ENCODE measurements at places on chromosomes 5 and 9.
A peak's percentile ranks its signal among the peaks of the same experiment; 100 is the strongest.

GRCh38 chr5:121795511-121795910, 56.2 kb upstream of the FTMT start:
- no peak for DNase-seq

GRCh38 chr9:110143485-110143884, 64.5 kb downstream of the C9orf152 start:
- no peak for DNase-seq

GRCh38 chr5:99317136-99317535, 388.3 kb upstream of the CHD1 start:
- no peak for DNase-seq

DNA sequence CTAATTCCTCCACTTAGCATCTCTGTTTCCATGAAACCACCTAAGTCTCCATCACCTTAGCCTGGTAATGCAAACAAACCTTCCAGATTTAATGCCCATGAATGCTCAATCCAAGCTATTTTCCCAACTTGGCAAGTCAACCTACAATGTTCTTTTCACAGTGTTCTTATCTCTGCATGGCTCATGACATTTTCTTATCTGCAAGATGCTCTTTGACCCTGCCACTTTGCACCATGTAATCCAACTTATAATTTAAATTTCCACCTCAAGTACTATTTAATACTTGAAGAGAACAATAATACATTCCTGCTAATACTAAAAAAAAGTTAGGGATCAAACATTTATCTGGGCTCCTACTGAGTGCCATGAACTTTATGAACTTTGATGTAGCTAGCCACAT, 164.3 kb downstream of the TMEM232 start:
- DNase-seq = no peak

DNA sequence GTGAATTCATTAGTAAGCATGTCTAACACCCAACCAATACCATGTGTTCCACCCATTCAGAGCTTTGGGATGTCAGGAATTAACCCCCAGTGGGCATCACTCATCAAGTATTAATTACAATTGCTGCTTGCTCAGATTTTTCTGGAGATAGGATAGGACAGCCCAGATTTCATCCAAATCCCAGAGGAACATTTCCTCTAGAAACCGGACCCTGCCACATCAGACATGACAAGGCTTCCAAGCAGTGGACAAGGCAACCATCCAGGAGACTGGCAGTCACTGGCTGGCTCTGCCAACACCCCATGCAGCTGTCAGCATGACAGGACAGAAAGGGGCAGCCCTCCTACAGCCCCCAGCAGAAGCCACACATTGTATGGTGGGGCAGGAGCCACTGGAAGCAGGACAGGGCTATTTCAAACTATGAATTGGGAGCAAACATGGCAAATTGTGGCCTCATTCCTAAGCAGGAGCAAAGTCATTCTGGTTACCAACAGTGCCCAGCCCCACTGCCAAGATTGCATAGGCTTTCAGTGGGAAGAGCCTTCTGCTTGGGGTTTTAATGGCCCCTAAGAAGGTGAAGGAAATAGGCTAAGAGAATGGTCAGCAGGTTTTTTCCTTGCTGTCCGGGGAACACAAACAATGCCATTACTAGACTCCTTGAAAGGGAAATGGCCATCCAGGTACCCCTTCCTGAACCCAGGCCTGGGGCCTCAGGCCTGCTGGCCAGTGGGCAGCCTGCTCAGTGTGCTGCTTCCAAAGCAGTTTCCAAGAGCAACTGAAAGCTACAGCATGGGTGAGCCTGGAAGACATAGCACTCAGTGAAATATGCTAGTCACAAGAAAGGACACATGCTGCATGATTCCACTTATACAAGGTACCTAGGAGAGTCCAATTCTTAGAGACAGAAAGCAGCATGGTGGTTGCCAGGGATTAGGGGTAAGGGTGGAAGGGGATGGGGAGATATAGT, 294.7 kb upstream of the SLC30A5 start:
- no peak for DNase-seq

DNA sequence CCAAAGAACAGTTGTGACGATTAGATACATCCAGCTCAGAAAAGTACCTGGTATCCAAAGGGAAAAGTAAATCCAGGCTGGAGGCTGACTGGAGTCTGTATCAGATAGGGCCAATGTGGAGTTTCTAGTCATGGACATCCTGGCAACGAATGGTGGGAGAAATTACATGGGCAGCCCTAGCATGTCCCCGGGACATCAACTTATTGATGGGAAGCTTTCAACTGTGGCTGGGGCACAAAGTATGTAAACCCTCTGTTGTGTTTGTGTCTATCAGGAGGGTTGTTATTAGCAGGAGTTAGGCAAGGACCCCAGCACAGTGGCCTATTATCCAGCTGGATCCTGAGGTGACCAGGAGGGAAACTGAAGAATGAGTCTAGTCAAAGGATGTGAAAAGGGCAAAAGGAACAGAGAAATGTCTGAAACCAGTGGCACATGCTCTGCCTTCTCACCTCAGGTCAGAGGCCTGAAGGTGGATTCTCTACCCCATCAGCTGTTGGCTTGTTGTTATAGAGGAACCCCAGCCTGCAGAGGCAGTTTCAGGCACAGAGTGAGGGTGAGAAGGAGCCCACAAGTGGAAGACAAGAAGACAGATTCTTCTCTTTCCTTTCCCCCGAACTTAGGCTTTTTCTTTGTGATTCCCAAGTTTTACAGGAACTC, 19.9 kb downstream of the IFNW1 start:
- no peak for DNase-seq

GRCh38 chr5:8394965-8395364, 526.0 kb downstream of the MTRR start:
- no peak for DNase-seq

DNA sequence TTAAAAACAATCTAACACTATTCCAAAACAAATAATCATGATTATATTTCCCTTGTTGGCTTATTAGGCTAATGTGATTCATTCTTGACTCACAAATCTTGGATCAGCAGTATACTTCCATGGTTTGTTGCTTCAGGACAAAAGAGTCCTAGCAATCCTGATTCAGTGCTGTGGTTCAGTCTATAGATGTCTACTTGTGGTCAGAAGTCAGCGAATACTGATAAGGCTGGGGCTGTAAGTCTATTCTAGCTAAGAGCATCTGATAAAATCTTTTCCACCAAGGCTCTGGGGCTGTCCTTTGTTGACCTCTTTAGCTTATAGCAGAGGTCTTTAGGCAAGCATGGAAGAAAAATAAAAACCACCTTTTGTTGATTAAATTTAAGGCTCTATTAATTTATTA, 4.4 kb upstream of the SMIM3 start:
- DNase-seq = no peak

DNA sequence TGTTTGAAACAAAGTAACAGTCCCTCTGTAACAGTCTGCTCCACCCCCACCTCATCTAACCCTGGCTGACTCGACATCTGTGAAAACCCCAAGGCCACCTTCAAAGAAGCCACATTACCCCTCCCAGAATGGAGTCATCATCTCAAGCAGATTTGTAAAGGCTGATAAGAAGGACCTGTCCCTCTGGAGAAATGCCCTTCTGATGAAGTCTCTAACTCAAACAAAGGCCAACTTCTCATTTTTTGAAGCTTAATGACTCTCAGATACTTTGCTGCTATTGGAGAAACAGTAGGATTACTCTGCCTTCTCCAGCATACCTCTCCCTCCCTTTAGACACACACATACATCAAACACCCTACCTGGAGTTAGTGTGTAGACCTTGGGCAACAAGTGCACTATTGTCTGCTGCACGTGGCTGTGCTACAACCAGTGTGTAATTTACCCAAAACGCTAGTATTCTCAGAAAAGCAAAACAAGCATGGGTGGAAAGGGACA, 5.3 kb upstream of the SUSD1 start:
- peak; percentile 62 for DNase-seq

DNA sequence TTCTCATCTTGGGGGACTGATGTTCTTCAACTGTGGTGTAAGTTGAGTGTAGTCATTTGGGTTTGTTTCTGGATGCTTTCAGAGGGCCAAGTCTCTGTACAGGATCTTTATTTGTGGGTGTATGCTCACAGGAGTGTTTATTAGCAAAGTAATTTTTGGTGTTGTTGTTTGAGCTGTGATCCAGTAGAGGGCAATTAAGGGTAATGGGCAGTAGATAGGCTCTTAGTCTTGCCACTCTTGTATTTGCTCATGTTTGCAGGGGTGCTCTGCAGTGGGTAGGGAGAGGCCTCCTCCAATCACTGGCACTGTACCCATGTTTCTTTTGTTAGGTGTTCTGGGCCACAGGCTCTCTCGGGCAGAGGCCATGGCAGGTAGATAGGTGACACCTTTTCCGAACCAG, 45.9 kb upstream of the ITGA2 start:
- DNase-seq = no peak

- peak; percentile 52 for DNase-seq
These were observed 25.4 kb upstream of the ZSWIM6 start for GRCh38 chr5:61306531-61307131.

GRCh38 chr5:62702126-62702525, 123.5 kb downstream of the LRRC70 start:
- no peak for DNase-seq

DNA sequence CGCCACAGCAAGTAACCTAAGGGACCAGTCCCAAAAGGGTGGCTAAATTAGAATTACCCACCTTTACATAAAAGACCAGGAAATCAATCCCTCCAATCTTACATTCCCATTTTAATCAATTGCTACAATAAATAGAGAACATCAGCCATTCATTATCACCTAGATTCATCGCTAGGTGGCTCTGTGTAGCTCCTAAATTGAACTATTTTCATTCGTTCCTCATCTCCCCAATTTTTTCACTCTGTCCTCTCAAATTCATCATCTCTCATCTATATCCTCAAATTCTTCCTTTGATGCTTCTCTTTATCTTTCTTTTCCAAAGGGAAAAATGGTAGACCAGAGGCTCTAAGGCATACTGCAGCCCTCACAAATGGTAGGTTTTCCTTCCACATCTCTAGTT, 108.2 kb upstream of the TNC start:
- DNase-seq = no peak

- DNase-seq = no peak
These were observed 85.2 kb downstream of the KIAA1958 start for GRCh38 chr9:112571624-112572355.

GRCh38 chr9:95769473-95769872, 106.0 kb upstream of the ERCC6L2 start:
- DNase-seq = no peak

GRCh38 chr9:116345817-116346216, 192.2 kb downstream of the PAPPA start:
- DNase-seq = no peak

- no peak for DNase-seq
These were observed 58.1 kb upstream of the SLC30A5 start for GRCh38 chr5:69035665-69036064.

DNA sequence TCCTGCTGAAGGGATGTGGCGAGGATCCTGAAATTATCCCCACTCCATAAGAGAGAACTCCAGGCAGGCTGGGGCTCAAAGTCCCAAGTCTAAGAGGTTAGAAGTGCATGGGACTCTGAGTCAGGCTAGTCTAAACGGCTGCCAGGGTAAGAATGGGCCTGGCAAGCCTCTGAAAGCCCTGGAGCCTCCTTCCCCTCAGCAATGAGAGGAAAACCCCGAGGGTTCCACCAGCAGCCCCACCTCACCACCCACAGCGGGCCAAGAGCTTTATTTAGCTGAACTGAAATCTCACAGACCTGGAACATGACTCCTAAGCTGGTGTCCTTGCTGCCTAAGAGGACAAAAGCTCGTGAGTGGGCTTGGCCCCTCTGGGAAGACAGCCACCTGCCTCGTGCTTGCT, 135.5 kb downstream of the SEC61B start:
- DNase-seq = no peak

- peak; percentile 80 for DNase-seq
These were observed 53.0 kb downstream of the CDC14B start for GRCh38 chr9:96566498-96567202.

DNA sequence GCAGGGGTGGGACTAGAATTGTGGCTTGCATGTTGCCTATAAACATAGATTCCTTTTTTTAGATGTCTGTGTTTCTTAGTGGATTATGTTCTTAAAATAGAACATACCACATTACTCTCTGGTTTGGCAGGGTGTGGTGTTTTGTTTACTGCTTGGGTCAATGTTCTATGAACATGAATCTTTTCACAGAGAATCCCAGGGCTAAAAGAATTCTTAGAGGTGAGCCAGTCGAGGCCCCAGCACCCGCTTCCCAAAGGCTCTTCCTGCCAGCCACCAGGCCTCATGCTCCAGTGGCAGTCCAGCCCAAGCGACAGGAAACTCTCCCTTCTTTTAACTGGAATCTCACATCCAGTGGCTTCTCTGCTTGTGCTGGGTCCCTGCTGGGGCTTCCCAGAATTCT, 126.6 kb downstream of the C9orf152 start:
- DNase-seq = no peak

DNA sequence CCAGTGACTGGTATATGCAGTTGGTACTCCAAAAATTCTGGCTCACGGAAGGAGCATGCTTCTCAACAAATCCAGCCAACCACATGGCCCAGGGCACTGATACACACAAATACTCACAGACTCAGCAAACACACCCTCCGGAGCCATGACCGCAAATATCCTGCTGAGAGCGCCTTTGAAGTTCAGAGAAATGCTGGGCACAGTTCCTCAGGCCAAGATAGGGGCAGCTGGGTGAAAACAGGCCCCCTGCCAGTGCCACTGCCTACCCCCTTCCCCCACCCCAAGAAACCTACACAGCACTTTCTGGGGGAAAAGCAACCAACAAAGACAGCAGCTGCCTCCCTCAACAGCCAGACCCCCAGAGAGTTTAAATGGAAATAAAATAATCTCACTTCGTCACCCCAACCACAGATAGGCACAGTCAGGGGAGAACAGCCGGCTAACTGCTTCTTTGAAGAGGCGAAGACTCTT, 120.0 kb downstream of the C5orf15 start:
- DNase-seq = no peak

DNA sequence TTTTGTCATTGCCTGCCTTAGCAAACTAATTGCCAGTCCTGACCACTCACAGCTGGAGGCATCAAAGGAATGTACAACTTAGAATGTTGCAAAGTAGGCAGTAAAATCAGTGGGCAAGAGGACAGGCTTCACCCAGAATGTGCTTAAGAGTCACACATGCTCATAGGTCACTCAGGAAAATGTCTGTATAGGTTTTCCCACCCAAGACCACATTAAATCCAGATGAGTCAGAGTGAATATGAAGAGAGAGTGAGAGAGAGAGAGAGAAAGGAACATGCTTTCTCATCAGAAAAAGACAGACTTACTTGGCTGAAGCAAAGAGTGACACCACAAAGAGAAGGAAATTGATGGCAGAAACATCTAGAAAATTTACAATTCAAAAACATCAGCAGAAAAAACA, 37.9 kb downstream of the PLEKHG4B start:
- no peak for DNase-seq

DNA sequence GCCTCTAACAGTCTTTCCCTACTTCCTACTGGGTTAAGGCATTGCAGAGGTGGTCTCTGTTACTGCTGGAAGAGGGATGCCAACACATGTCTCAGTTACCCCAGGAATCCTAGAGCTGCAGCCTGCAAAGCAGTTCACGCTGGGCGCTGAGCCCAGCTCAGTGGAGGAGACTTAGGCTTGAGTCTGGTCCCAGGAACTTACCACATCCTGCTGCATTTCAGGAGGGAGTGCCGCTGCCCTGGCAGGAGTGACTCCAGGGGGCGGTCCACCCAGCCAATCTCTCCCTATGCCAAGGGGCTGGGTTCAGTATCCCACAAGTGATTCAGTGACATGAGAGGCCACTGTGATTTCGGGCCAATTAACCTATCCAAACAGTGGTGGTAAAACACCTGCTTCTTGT, 7.6 kb downstream of the TTC16 start:
- no peak for DNase-seq
